ENCODE measurements at places on chromosomes 7 and 10.
A peak's percentile ranks its signal among the peaks of the same experiment; 100 is the strongest.

GRCh38 chr10:130994191-130994590 lies 317.3 kb downstream of the TCERG1L start:
- no peak for DNase-seq

- peak; percentile 81 for DNase-seq
These were observed 23.6 kb downstream of the FAM3C start for GRCh38 chr7:121372376-121373010.

DNA sequence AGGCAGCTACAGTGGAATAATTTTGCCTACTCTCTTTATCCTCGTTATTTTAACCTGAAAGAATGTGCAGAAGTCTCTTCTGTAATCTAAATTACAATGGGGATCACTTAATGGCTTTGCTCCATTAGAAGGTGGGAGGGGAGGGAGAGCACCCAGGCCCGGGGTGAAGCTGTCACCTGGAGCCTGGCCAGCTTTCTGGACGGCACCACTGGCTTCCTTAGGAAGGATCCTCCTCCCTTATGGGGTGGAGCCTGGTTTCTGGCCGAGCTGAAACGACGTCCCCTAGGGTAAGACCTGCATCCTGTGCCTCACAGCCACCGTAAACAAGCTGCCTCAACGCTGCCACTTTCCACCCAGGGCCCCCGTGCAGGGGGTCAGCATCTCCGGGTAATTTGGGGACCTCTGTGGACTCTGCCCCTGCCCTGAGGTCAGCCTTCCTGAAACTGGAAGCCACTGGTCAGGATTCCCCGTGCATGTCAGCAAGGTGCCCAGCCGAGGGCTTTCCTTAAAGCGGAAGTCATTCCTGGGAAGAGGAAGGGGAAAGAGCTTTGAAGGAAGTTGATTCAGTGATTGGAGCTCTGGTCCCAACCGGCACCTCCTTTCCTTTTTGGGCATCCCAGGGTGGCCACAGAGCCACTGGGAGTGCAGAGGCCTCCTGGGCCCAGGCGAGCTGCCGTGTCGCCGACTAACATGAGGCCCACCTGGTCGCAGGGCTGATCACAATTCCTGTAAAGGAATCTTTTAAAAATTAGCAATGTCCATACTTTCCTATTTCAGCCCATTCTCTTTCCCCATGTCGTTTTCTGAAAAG lies 569.1 kb downstream of the DNAJB6 start:
- no peak for DNase-seq

GRCh38 chr7:17558558-17559332 lies 260.3 kb downstream of the AHR start:
- no peak for DNase-seq

DNA sequence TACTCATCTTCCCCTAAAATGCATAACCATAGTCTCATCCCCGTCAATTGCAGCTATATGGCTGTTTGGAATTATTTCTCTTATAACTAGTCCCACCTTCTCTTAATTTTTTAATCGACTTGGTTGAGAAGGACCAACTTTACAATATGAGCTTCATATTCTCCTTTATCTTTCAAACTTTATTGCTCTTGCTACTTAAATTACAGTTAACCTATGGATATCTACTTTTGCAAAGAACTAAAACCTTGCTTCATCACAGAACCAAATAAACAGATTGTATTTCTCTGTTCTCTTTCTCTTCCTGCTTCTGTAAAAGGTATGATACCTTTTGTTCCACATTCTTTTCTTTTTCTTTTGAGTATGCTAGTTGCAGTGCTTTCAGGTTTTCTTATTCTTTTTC lies 6.1 kb downstream of the CREM start:
- DNase-seq = no peak

DNA sequence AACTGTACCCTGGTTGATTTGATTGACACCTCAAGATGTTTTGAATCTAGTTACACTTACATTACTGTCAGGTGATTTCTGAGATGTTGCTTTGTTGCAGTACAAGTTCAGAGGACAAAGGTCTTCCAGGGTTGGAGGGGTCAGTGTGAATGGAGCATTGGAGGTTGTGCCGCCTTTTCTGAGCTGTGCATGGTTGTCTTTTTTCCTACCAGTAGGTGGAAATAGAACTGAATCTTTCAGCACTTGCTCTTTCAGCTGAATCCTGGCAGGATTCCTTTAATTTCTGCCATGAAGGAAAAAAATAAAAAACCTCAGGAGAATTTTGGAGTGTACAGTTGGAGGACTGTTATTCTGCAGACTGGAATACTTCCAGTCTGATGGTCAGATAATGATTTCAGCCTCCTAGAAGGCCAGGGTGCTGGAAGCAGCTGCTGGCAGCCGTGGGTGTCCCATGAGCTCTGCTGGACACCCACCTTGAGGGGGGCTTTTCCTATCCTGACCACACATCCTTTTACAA lies 82.7 kb downstream of the PLCE1 start:
- DNase-seq = no peak

DNA sequence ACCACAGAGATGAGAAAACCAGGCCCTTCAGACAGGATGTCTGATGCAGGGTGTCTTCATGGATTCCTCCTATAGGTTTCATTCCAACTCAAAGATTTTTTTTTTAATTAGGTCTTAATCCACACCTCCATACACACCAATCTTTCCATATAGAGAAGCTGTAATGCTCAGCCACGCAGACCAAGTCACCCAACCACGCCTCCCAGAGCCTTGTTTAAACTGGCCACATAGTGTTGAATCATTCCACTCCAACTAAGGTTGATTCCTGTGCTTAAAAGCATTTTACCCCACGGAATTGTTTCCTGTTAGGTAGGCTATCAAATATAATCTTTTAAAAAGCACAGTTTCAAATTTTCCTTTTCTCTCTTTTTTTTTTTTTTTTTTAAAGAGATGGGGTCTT lies 153.6 kb downstream of the TYW1B start:
- DNase-seq = no peak

DNA sequence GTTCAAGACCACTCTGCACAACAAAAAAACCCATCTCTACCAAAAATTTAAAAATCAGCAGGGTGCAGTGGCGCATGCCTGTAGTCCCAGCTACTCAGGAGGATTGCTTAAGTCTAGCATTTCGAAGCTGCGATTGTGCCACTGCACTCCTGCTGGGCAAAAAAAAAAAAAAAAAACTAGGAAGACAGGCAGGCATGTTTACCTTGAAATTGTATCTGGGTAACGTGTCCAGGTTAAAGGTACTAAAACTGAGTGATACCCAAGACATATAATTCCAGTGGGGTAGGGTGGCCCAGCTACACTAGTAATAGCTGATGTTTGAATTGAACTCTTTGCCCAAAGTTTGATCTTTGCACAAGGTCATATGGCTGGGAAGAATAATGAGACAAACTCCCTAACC lies 16.2 kb downstream of the GHITM start:
- no peak for DNase-seq

DNA sequence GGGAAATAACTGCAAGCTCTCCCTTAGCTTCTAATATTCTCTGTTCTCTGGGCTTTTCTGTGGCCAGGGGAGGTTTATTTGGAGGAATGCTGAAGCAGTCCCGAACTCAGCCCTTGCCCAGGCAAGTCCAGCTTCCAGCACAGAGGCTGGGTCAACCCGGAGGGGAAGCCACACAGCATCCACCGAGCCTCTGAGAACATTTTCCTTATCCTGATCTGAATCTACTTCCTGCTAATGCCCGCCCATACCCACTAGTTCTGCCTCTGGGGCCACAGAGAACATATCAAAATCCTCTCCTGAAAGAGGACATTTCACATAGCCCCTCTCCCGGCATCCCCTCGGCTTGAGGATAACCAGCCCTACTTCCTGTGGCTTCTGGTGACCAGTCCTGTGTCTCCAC lies 31.1 kb downstream of the SH3PXD2A start:
- no peak for DNase-seq

DNA sequence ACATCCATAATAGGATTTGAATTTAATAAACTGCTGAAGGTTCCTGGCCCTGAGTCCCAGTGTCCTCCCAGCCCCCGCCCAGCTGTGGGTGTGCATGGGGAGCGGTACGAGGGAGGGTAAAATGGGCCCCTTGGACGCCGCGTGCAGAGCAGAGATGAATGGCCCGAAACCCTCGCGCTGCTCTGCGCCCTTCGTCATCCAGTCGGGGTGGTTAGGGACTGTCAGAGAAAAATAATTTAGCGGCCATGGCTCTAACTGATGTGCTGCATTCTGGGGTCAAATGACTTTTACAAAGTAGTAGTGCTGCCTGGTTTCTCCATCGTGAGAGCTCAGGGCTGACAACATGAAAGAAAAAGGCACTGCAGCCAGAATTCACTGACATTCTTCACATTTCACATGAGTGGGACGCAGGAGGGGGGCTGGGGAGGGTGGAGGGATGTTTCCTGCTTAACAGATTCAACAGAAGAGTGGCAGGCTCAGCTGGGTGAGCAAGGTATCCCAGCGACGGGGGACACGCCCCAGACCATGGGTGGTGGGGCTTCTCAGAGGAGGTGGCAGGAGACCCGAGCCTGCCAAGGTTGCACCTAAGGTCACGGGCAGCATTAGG lies 304.5 kb downstream of the WDR37 start:
- DNase-seq = no peak

DNA sequence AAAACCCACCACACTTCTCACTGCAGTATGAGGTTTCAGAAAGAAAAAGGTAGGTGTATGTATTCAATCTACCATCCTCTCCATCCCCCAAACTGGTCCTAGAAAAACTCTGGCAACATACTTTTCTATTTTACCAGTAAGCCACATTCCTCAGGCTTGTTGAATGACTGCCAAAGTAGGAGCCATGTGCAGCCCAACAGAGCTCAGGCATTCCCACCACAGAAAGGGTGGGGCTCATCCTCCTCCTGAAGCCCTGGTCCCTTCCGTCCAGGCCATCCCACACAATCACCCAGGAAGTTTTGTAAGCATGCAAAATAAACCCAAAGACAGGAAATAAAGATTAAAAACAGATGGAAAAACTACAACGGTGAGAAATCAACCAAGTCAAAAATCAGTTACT lies 57.2 kb downstream of the MAD1L1 start:
- no peak for DNase-seq

- no peak for DNase-seq
These were observed 162.3 kb downstream of the SKIDA1 start for GRCh38 chr10:21363092-21363730.

- DNase-seq = no peak
These were observed 34.4 kb downstream of the AGR3 start for GRCh38 chr7:16847381-16847860.

DNA sequence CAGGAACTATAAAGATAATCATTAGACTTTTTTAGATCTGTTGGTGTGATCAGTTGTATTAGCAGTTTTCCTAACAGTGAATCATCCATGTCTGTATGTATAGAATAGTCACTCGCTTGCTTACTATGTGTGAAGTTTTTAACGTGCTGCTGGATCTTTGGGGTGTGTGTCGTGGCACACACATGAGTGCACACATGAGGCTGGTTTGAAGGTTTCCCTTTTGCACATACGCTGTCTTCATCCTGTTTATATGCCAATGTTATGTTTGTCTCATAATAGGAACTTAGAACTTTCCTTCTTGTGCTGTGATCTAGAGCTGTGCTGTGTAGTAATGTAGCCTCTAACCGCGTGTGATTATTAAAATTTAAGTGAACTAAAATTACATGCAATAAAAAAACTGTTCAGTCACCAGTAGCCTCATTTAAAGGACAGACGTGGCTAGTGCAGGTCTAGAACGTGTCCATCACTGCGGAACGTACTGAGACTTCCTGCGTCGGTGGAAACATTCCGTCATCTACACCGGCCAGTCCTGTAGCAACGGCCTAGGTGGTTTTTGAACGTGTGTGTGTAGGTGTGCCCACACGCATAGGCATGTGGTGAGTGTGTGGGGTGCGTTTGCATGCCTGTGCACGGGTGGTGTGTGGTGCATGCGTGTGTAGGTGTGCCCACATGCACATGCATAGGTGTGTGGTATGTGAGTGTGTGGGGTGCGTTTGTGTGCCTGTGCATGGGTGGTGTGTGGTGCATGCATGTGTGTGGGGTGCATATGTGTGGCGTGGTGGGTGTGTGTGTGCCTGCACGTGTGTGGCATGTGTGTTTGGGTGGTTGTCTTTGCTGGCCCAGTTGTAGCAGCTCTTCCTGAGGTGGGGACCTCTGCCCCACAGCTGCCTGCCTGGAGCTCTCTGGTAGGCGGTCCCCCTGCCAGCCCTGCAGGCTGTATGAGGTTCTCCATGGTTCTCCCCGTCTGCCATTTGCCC lies 56.6 kb downstream of the INPP5A start:
- DNase-seq = no peak

GRCh38 chr10:100808876-100809275 lies 63.5 kb downstream of the PAX2 start:
- DNase-seq = no peak

GRCh38 chr10:114548662-114549061 lies 109.4 kb downstream of the ABLIM1 start:
- DNase-seq = no peak

DNA sequence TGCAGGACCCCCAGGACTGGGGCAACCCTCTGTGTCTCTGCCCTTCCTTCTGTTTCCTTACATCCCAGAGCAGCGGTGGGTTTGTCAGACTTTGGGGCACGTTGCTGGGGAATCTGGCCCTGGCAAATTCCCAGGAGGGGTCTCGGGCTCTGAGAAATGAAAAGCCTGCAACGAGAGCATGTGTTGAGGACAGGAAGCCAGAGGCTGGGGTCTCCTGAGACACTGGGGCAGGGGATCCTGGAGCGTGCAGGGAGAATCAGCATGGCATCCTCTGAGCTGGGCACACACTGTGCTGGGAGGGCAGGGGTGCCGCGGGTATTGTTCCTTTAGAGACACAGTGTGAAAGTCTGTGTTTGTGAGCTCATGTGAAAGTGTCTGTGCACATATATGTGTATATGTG lies 279.9 kb upstream of the PPP2R2D start:
- DNase-seq = no peak

GRCh38 chr7:152759949-152760853 lies 649 bp downstream of the ACTR3B start:
- DNase-seq = no peak

DNA sequence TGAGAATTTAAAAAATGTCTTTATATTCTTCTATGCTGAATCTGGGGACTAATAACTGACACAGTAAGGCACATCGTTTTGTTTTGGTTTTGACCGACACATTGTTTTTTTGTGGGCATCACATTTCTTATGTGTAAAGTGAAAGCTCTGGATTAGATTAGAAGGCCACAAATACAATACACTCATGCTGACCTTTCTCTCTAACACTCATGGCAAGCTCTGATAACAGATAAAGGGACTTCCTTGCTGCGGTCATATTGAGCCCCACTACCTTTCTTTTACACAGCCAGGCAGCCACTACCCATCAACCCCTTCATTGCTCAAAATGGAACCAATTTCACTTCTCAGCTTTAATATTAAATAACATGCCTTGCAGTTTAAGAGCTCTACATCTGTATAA lies 26.0 kb downstream of the PPP1R3A start:
- DNase-seq = no peak

GRCh38 chr10:116143673-116144222 lies 129.3 kb downstream of the GFRA1 start:
- DNase-seq = no peak
